Mucosa of descending colon (tissue), 3 donors: ENCODE measurements at places on chromosomes 5 and 9.

GRCh38 chr5:9544502-9545135 lies 1.3 kb downstream of the SEMA5A start:
- DNase-seq, result peak; percentile 89

- DNase-seq, result no peak
Observed at GRCh38 chr5:174837919-174838902, 113.8 kb downstream of the MSX2 start.

DNA sequence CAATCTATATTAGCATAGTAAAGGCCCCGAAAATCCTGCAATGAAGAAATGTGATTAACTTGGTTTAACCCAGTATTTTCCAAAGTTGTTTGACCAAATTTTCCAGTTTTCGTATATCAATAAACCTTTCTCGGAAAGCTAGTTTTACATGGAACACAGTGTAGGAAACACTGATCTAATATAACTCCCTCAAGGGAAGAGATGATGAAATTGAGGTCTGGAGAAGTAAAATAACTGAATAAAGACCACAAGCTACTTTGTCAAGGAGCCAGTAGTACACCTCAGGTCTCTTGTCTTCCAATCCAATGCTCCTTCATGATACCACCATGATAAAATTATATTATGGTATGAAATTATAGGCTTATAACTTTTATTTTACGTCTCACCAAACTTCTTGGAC lies 118.1 kb upstream of the TARS1 start:
- no peak for DNase-seq

DNA sequence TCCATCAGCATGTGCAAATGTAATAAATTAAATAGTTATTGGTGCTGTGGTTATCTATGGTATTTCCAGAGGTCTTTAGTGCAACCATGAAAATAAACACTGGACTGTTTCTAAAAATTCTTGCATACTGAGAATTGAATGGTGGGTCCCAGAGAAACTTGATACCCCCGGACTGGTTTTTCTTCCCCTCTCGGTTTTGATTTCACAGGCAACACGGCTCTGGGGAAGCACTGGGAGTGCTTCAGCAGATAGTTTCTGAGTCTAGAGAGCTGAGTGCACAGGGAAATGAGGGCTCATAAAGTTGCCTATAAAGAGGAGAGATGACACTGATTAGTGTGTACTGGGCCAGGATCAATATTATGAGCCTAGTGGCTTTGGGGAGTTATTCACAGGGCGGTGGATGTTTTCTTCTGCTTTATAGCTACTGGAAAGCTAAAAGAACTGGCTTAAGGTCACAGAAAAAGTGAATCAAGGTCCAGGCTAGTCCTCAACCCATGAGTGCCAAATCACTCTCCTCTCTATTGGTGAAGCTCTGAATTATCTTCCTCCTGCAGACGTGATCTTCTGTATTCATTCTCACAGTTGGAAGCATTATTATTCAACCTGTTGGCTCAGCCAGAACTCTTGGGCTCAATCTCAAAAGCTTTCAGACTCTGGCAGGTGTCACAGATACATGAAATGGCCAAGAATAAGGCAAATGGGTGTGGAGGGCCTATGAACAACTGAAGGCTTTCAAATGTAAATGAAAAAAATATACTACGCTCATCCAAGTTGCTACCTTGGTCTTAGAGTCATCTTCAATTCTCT lies 170.2 kb upstream of the HMHB1 start:
- no peak for DNase-seq

DNA sequence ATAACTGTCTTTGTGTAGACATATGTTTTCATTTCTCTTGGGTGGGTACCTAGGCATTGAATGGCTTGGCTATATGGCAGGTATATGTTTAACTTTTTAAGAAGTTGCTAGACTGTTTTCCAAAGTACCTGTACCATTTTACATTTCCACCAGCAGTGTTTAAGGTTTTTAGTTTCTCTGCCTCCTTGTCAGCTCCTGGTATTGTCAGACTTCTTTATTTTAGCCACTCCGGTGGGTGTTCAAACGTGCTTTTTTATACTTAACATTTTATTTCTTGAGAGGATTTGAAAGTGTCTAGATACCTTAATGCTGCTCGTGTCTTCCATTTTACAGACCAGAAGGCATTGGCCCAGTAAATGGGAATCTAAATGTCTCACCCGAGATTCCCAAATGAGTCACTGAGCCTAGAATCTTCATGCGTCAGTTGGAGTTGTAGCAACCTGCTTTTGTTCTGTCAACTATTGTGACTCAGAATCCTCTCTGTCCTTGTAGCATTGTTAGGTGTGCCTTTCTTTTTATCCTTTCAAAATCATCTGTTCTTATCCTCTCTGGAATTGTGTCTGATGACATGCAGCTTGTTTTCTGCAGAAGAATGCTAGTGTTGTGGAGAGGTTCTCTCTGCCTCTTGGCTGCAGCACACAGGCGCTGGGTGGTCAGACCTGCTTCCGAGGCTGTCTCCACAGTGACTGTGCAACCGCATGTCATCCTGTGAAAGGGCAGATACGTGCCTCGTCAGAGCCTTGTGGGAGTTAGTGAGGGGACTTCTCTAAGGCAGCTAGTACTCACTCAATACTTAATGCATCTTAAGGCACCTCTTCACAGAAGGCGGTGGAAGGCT lies 291.8 kb downstream of the AOPEP start:
- no peak for DNase-seq

- DNase-seq, result no peak
Observed at GRCh38 chr9:78015241-78015640, 16.4 kb downstream of the GNAQ start.
